ENCODE measurements at places on chromosomes 3 and 15. TPM values are rescaled to one million over a fixed set of nuclear protein-coding genes. Genes with fewer than 3 reads are reported as not detected.

The GOLGA6L25 gene
- total RNA-seq, result not detected

The PROK2 gene
- total RNA-seq, result not detected

The EID1 gene
- total RNA-seq, result 243 TPM

The LSAMP gene
- total RNA-seq, result under 0.01 TPM

DNA sequence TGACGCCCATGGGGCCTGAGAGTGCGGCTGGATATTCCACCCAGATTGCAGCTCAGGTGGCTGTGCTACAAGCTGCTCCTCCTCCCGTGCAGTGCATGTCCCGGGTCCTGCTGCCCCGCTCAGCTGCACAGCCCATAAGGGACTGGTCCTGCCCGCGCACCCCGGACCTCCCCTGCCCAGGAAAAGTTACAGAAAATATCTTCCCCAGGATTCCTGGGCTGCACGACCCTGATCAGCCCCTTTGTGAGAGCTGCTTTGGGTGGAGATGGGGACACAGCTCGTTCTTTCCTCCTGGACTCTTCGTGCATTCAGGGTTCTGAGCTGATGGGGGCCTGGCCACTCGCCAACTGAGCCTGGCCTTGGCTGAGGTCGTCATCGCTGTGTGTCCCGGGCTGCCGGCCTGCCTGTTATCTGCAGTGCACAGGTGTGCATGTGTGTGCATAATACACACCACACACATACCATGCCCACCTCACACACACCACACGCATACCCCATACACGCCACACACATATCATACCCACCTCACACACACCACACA, 28.8 kb downstream of the APBA2 start:
- DNase-seq, result no peak

- no peak for DNase-seq
Measured at GRCh38 chr3:188756241-188756640, 415.5 kb upstream of the TPRG1 start.

GRCh38 chr3:43525941-43526607, 95.7 kb downstream of the ANO10 start:
- DNase-seq, result peak; percentile 83

DNA sequence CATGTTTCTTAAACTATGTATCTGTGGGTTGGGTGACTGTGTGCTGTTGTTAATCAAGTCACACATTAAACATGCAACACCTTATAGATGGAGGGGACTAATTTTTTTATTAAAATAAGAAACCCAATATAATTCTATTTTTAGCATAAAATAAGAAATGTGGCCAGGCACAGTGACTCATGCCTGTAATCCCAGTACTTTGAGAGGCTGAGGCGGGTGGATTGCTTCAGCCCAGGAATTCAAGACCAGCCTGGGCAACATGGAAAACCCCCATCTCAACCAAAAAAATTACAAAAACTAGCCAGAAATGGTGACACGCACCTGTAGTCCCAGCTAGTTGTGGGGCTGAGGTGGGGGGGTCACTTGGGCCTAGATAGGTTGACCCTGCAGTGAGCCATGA, 1021.0 kb downstream of the EPHA3 start:
- DNase-seq, result peak; percentile 47

- no peak for DNase-seq
Measured at GRCh38 chr3:14440168-14440518, 37.7 kb downstream of the SLC6A6 start.

GRCh38 chr3:88623709-88624108, 473.9 kb downstream of the C3orf38 start:
- no peak for DNase-seq

Data from LHCN-M2 (cell line).